Activated naive CD4-positive, alpha-beta T cell treated with anti-CD3 and anti-CD28 coated beads, Interleukin-2, amount 50 U/mL, for 16 hours (primary cell): ENCODE measurements at places on chromosomes 7 and 10.

DNA sequence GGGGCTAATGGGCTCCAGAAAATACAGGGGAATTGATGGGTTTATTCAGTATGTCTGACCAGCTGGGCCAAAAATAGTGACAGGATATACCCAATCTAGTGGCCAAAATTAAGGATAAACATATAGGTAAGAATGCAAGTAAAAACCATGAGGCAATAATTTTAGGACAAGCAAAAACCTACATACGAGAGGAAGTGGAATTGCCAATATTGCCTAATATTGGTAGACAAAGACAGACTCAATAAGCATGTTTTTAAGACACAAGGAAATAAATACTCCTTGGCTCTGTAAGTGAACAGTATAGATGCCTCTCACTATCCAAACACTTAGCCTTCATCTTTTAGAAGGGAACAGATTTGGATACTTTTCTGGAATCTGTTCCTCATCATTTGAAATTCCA lies 51.0 kb downstream of the ATXN7L1 start:
- no peak for DNase-seq

DNA sequence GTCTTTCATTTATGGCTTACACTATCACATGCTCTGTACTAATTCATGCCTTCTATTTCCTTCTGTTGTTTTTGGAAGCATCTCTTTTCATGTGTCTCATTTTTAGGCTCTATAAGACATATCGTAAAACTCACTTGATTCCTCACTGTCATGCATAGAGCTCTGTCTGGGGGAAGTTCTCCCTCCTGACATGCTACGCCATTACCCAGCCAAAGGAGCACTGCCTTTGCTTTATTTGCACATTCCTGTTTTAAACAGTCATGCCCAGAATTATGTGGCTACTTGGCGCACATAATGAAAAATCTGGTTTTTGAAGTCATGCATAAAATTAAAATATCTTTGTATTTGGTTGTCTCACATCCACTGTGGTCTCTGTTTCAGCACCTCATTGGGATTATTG lies 17.6 kb upstream of the AKR1C3 start:
- DNase-seq = no peak

DNA sequence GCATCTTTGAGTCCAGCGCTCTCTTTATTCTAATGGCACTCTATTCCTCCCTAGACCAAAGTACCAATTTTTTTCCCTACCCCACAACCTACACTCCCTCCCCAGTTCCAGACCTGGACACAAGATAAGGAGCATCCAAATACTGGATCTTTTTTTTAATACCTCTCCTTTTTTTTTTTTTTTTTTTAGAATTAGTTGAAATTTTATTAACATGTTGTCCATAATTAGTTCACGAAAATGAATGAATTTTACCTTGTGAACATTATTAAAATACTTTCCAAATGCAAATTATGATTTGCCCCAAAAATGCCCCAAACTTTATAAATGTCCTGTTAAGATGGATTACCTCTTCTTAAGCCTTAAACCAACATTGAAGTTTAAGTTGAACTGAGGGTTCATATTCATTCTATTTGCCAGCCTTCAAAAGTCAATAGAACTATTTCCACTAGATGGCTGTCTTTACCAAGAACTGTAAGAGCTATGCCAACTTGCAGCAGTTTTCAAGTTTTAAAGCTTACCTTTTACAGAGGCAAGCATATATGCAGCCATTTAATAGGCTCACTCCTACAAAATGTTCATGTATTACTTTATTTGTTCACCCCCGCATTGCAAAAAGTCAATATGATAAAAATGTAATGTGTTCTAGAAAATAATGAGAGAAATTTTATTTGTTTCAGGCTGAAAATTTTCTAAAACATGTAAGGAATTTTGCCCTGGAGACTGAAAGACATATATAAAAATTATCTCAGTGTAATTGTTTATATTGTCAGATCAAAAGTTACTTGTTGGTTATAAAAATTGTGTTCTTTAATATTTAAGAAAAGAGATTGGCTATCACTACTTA lies 39.7 kb upstream of the TNKS2 start:
- DNase-seq = no peak

GRCh38 chr10:117140525-117140902 lies 2.4 kb upstream of the VAX1 start:
- DNase-seq = no peak

DNA sequence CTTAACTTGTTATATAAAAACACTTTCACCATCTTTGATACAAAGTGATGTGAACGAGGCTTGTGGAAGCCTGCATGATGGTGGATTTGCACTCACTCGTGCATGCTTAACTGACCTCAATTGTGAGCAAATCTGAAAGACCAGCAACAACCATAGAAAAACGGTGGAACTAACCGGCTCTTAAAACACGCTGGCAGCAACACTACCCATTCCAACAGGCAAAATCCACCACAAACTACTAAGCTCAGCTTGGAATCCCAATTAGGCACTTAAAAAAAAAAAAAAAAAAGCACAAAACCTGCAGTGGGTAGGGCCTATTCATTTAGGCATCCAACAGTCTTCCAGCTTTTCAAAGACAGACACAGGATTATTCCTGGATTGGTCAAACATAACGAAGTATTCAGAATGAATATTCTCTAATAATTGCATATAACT lies 1.8 kb downstream of the GDI2 start:
- DNase-seq = no peak

- DNase-seq = no peak
Observed at GRCh38 chr7:29955799-29956486, 33.7 kb downstream of the SCRN1 start.

DNA sequence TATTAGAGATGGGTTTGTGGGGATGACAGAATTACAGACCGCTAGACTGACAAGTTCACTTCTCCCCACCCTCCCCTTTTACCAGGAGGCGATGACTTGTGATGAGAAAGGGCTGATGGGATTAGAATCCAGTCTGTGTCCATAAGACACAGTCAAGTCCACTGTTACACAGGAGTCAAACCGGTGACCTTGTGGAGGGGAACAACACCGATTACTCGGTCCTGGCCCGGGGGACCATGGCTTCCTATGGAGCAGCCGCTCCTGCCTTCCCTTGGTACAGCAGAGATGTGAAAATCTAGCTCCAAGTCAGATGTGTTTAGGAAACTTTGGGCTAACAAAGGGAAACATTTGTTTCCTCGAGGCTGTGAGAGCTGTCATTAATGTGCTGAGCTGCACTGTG lies 105.5 kb downstream of the ACTR3B start:
- DNase-seq = no peak

DNA sequence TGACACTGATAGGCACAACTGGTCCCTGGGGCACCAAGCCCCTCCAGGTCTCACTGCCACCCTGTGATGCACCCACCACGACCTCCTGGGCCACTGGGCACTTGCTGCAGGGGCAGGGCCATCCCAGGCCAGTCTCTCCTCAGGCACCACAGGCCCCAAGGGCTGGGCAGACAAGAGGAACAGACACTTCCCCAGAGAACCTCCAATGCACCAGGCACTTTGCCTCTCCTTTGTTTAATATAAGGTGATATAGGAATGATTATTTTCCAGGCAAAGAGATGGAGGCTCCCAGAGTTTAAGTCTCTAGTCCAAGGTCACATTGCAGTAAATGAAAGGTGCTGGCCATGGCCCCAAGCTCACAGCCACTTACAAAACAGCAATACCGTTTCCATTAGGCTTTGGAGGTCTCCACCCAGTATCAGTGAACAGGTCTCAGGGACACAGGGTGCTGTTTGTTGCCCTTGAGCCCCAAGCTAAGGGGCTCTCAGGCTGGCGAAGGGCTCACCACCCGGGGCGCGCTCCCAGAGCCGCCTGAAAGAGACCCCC lies 4.5 kb downstream of the DEPP1 start:
- no peak for DNase-seq
